ENCODE measurements at places on chromosomes 12 and 14.

GRCh38 chr14:50247245-50247644, 15.9 kb upstream of the SOS2 start:
- DNase-seq = no peak

- DNase-seq = no peak
These were observed 44.9 kb downstream of the KTN1 start for GRCh38 chr14:55624913-55625312.

- DNase-seq = no peak
These were observed 518.5 kb upstream of the MDGA2 start for GRCh38 chr14:48193893-48194292.

DNA sequence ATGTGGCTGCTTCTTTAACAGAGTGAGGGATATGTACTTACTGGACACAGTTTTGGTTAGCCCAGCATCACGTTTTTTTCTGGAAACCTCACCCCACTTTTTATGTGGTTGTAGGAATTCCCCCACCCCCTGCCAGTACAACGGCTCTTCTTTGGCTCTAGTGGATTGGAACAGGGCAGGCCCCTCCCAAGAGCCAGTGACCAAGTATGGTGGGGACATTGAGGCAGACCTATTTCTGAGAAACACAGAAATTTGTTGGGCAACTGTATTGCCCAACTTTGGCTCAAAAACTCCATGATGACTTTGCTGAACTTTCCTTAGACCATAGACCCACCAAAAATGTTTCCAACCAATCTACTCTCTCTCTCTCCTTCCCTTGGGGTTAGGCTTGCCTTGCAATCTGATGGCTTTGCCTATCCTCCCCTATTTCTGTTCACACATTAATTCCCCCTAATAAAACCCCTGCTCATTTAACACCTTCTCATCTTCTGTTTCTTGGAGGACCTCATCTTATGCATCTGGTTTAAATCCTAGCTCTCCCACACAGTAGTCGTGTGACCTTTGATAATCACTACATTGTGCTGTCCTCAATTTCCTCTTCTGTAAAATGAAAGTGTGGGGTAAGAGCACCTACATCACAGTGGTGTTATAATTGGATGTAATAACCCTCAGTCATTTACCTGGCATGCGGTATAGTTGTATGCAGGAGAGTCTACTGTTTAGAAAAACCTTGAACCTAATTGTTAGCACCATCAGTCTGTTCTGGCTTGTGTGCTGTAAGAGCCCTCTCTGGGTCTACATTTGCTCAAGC, 71.7 kb downstream of the IGF1 start:
- no peak for DNase-seq

DNA sequence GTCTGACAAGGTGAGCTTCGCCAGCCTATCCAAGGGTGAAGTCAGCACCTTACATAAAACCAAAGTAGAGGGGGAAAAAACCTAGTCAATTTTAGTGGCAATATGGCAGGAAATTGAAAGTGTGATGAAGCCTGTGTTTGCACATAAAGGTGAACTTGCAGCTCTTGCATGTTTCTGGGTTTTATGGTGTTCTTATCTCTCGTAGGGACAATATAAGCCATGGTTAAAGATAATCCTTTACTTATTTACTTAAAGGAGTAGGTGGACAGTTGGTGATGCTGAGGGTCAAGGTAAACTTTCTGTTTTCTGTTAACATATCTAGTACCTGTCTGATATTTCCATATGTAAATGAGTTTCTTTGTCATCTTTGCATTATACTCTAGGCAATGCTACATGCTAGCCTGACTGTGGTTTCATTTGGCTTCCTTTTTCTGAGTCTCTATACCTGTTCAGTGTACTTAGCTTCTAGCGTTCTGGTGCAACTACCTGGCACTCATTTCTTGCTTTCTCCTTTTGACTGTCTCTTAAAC, 32.8 kb downstream of the CCDC91 start:
- DNase-seq = no peak

GRCh38 chr12:94010307-94010706, 138.1 kb upstream of the PLXNC1 start:
- no peak for DNase-seq
